ENCODE measurements at places on chromosomes 6 and 20. TPM values are rescaled to one million over a fixed set of nuclear protein-coding genes. Genes with fewer than 3 reads are reported as not detected.

The ZBTB2 gene
- 15.8 TPM for polyA plus RNA-seq

The PSORS1C1 gene
- 0.11 TPM for polyA plus RNA-seq

The NKAIN2 gene
- not detected for polyA plus RNA-seq

The UST gene
- 1.7 TPM for polyA plus RNA-seq

The IYD gene
- not detected for polyA plus RNA-seq

The PLG gene
- 3.8 TPM for polyA plus RNA-seq

The IL17F gene
- not detected for polyA plus RNA-seq

The PRSS16 gene
- polyA plus RNA-seq: 6.5 TPM

The GID8 gene
- polyA plus RNA-seq: 16.5 TPM

The WFDC5 gene
- polyA plus RNA-seq: 0.21 TPM

The TSPO2 gene
- polyA plus RNA-seq: not detected

The TRIM15 gene
- polyA plus RNA-seq: not detected

The DNAH8 gene
- polyA plus RNA-seq: not detected

The FAM110A gene
- 9.2 TPM for polyA plus RNA-seq

The SRPK1 gene
- 120 TPM for polyA plus RNA-seq

The EPB41L1 gene
- 0.76 TPM for polyA plus RNA-seq

- H3K27me3 ChIP-seq: no peaks in the 10 kb centered on the region
- DNase-seq: no peak
- H3K27ac ChIP-seq: peak overlapping the region; percentile 96
- H3K4me1 ChIP-seq: peaks cover 25% of the 10 kb centered on the region
- H3K4me3 ChIP-seq: peak overlapping the region; percentile 94
Measured at GRCh38 chr6:33206864-33207551, 1.3 kb upstream of the RING1 start.

DNA sequence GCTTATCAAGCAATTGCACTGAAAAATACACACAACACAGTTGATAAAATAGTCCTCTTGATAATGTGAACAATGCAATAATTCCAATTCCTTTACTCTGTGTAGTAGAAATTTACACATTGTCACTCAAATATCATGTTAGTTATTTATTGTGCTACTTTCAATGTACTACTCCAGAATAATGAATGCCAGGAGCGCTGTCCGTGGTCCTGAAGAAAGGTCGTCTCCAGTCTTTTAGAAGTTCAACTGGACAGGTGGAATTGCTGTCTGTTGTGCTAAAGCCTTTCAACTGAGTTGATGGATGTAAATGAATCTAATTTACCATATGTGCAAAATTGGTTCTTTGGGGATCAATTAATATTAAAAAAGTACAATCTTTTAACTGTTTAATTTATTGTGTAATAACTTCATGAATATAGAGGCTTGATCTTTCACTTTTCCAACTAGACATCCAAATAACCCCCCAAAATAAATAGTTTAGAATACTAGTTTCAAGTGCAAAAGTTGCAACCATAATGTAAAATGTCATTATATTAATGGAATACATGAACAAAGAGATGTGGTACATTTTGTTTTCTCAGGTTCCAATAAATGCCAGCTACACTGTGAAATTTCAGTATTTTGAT is 3.2 kb downstream of the GRIK2 start:
- peaks cover 14% of the 10 kb centered on the region for H3K27me3 ChIP-seq
- no peaks in the 10 kb centered on the region for H3K36me3 ChIP-seq
- no peak for DNase-seq
- no peak overlapping the region for H3K4me3 ChIP-seq

DNA sequence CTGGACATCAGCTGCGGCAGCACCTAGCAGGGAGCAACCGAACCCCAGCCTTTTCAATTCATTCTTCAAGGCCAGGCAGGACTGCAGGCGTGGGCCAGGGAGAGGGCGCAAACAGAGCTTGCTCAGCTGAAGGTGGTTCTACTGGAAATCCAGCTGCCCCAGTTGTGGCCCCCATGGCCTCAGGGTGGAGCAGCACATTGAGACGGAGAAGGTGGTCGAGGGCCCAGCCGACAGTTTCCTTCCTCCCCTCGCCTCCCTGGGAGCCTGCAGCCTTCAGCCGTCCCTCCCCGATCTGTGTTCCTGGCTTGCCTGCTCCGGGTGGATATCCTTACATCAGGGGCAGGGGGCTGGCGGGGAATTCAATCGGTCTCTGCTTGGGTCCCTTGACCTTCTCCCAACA is 217.8 kb downstream of the ANKRD60 start:
- H3K36me3 ChIP-seq: no peaks in the 10 kb centered on the region
- H3K4me1 ChIP-seq: no peaks in the 10 kb centered on the region
- H3K27me3 ChIP-seq: peaks cover 1% of the 10 kb centered on the region
- H3K4me3 ChIP-seq: no peak overlapping the region

- no peak overlapping the region for H3K4me3 ChIP-seq
- no peaks in the 10 kb centered on the region for H3K36me3 ChIP-seq
- no peak for DNase-seq
- no peak overlapping the region for H3K27ac ChIP-seq
Measured at GRCh38 chr6:37209461-37210205, 39.7 kb downstream of the PIM1 start.

DNA sequence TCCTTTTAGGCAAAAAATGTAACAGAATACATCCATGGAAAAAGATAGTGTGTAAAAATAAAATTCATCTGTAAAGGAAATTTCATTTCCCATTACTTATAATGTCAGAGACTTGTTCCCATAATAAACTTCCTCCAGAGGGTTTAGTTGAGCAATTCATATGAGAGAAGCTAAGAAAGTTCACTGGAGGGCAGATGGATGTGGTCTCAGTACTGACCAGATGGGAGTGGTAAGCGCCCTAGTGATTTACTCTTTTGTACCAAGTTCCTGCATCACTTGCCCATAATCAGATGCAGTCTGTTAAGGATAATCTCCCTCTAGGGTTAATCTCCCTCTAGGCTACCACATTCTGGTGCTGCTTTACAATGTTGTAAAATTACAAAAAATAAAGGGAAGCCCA is 61.7 kb downstream of the ESF1 start:
- no peak overlapping the region for H3K27ac ChIP-seq
- peaks cover 5% of the 10 kb centered on the region for H3K4me1 ChIP-seq
- H3K27me3 ChIP-seq: no peaks in the 10 kb centered on the region
- H3K4me3 ChIP-seq: no peak overlapping the region
- DNase-seq: no peak
- peaks cover 21% of the 10 kb centered on the region for H3K36me3 ChIP-seq

- no peaks in the 10 kb centered on the region for H3K27me3 ChIP-seq
- H3K36me3 ChIP-seq: no peaks in the 10 kb centered on the region
- peak overlapping the region; percentile 38 for H3K27ac ChIP-seq
Measured at GRCh38 chr6:72382602-72383529, 239.0 kb upstream of the KCNQ5 start.

- no peaks in the 10 kb centered on the region for H3K27me3 ChIP-seq
- H3K36me3 ChIP-seq: no peaks in the 10 kb centered on the region
- H3K4me1 ChIP-seq: no peaks in the 10 kb centered on the region
- H3K27ac ChIP-seq: no peak overlapping the region
Measured at GRCh38 chr6:159879856-159880255, 10.9 kb upstream of the MAS1 start.

DNA sequence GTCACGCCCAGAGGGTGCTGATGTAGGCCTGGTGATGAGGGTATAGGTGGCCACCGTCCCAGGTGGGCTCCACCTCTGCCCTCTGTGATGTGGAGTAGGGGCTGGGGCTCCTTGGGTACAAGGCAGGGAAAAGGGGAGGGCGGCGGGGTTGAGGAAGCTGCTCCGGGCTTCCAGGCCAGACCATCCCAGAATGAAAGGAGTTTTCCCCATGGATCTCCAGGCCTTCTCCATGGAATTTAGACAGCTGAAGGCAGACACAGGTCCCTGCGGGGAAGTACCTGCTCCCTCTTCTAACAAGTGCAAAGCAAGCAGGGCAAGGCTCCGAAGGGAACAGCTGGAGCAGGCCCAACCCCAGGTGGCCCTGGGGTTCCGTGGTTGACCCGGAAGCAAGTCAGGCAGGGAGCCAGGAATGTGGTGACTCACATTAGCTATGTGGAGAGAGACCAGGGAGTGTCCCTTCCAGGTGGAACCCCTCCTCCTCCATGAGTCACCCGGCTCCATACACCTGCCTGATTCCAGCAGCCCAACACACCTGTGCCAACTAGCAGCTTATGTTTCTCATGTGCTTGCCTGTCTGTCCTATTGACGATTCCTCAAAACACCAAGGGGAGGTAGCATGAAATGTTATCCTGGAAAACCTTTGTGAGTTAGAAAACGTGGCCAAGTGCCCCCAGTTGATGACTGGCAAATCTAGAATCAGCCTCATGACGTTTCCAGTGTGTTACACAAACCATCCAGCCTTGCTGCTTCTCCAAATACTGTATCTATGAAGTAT is 59.7 kb upstream of the SNX9 start:
- no peaks in the 10 kb centered on the region for H3K36me3 ChIP-seq
- peak overlapping the region; percentile 53 for H3K4me3 ChIP-seq
- no peak for DNase-seq
- peaks cover 64% of the 10 kb centered on the region for H3K4me1 ChIP-seq
- H3K27ac ChIP-seq: peak overlapping the region; percentile 76
- H3K27me3 ChIP-seq: no peaks in the 10 kb centered on the region

- no peaks in the 10 kb centered on the region for H3K4me1 ChIP-seq
- no peaks in the 10 kb centered on the region for H3K36me3 ChIP-seq
- DNase-seq: no peak
- H3K4me3 ChIP-seq: no peak overlapping the region
- no peak overlapping the region for H3K27ac ChIP-seq
Measured at GRCh38 chr6:121839896-121840295, 404.4 kb downstream of the GJA1 start.

GRCh38 chr6:6368040-6368683 is 47.7 kb upstream of the F13A1 start:
- H3K36me3 ChIP-seq: peaks cover 2% of the 10 kb centered on the region
- H3K27ac ChIP-seq: no peak overlapping the region

- H3K4me1 ChIP-seq: no peaks in the 10 kb centered on the region
- no peaks in the 10 kb centered on the region for H3K27me3 ChIP-seq
- no peaks in the 10 kb centered on the region for H3K36me3 ChIP-seq
- no peak overlapping the region for H3K27ac ChIP-seq
Measured at GRCh38 chr6:158064725-158065251, 83.1 kb downstream of the SYNJ2 start.

DNA sequence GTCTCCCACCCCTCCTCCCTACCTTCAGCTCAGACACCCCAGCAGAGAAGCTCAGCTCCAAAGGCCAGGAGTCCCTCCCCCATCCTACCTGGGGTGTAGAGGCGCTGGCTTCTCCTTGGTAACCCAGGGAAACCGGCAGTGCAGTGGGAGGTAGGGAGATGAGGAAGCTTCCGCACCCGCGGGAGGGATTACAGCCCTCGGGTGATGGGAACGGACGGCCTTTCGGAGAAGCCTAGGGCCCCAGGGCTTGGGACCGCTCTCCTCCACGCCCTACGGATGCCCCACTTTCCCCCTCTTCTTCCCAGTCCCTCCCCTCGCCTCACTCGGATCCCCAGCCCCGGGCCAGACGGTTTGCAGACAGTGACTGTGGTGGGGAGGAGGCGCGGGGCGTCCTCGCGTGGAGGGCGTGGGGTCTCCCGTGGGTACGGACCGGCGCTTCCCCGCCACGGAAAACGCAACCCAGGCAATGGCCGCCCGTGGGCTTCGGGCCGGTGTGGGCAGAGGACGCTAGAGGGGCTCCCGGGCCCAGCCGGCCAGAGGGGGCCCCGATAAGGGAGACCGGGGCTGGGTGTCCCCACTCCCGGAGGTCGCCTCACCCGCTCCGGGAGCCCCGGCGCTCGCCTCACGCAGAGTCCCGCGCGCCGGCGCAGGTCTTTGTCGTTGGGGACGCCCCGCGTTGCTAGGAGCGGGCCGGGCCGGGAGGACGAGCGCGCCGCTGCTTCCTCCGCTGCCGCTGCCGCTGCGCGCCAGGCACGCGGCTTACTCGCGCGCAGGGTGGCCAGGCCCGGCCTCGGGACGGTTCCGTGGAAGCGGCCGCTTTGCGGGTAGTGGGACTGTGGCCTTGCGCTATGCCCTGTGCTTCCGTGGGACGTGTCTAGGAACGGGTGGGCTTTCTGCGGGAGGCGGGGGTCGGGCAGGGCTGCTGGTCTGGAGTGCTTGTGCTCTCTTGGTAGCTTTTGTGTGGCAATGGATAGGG is 15.8 kb downstream of the AARS2 start:
- no peaks in the 10 kb centered on the region for H3K36me3 ChIP-seq
- H3K27ac ChIP-seq: no peak overlapping the region
- no peaks in the 10 kb centered on the region for H3K4me1 ChIP-seq
- no peak for DNase-seq
- no peak overlapping the region for H3K4me3 ChIP-seq

GRCh38 chr6:167866642-167867041 is 39.9 kb downstream of the AFDN start:
- H3K4me1 ChIP-seq: no peaks in the 10 kb centered on the region
- no peaks in the 10 kb centered on the region for H3K27me3 ChIP-seq
- no peak overlapping the region for H3K4me3 ChIP-seq
- no peaks in the 10 kb centered on the region for H3K36me3 ChIP-seq
- no peak for DNase-seq

DNA sequence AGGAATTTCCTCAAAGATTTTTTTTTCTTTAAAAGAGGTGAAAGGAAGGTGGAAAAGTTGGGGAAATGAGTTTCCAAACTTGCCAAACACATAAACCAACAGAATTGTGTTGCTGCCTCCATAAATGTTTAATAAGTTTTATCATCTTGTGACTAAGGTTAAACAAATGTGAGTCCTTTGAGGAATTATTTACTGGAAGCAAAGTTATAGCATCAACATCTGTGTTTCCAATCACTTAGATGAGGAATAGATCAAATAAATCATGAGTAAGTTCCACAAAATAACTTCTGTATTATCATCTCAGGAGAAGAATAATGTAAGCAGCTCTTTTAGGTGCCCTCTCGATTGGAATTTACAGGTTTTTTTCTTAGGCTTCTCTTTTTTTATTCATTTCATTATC is 20.5 kb downstream of the TSHZ2 start:
- H3K4me3 ChIP-seq: no peak overlapping the region
- no peak overlapping the region for H3K27ac ChIP-seq
- no peaks in the 10 kb centered on the region for H3K4me1 ChIP-seq

GRCh38 chr6:167572841-167573271 is 248.0 kb downstream of the TTLL2 start:
- no peaks in the 10 kb centered on the region for H3K27me3 ChIP-seq
- no peaks in the 10 kb centered on the region for H3K36me3 ChIP-seq
- no peak overlapping the region for H3K4me3 ChIP-seq
- no peaks in the 10 kb centered on the region for H3K4me1 ChIP-seq
- no peak overlapping the region for H3K27ac ChIP-seq
- DNase-seq: no peak

- H3K27ac ChIP-seq: no peak overlapping the region
- H3K4me3 ChIP-seq: peak overlapping the region; percentile 7
- H3K27me3 ChIP-seq: no peaks in the 10 kb centered on the region
- no peak for DNase-seq
- peaks cover 17% of the 10 kb centered on the region for H3K4me1 ChIP-seq
Measured at GRCh38 chr20:9918348-9918747, 79.5 kb upstream of the PAK5 start.

GRCh38 chr6:41596807-41597206 is 41.5 kb upstream of the MDFI start:
- DNase-seq: no peak
- no peaks in the 10 kb centered on the region for H3K27me3 ChIP-seq
- H3K4me1 ChIP-seq: no peaks in the 10 kb centered on the region
- no peak overlapping the region for H3K27ac ChIP-seq

- H3K4me1 ChIP-seq: no peaks in the 10 kb centered on the region
- H3K27me3 ChIP-seq: no peaks in the 10 kb centered on the region
- no peak overlapping the region for H3K27ac ChIP-seq
- DNase-seq: no peak
- no peaks in the 10 kb centered on the region for H3K36me3 ChIP-seq
Measured at GRCh38 chr6:120473804-120474203, 860.5 kb downstream of the TBC1D32 start.

- no peaks in the 10 kb centered on the region for H3K4me1 ChIP-seq
- no peak overlapping the region for H3K27ac ChIP-seq
- H3K36me3 ChIP-seq: no peaks in the 10 kb centered on the region
- DNase-seq: no peak
- peaks cover 3% of the 10 kb centered on the region for H3K27me3 ChIP-seq
Measured at GRCh38 chr20:46709055-46709458, 392 bp upstream of the SLC2A10 start.

All from GM12878 (cell line).